Uterus (tissue), 4 donors: ENCODE measurements at places on chromosomes 7 and 10.

DNA sequence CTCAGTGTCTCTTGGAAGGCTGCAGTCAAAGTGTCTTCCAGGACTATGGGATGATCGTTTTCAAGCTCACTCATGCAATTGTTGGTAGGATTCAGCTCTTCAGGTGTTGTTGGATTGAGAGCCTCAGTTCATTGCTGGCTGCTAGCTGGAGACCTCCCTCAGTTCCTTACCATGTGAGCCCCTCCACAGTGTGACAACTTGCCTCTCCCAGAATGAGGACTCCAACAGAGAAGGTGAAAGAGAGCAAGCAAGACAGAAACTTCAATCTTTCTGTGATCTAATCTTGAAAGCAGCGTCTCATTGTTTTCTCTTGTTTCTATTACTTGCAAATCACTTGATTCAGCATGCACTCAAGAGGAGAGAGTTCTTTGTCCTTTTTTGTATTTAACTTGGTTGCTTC, 22.5 kb downstream of the MGAM start:
- no peak overlapping the region for H3K4me3 ChIP-seq
- H3K27ac ChIP-seq = no peak overlapping the region
- DNase-seq = no peak
- no peaks in the 10 kb centered on the region for H3K4me1 ChIP-seq
- H3K36me3 ChIP-seq = no peaks in the 10 kb centered on the region
- H3K27me3 ChIP-seq = no peaks in the 10 kb centered on the region

GRCh38 chr7:32765185-32765584, 126.4 kb downstream of the KBTBD2 start:
- H3K27ac ChIP-seq = no peak overlapping the region
- H3K4me1 ChIP-seq = no peaks in the 10 kb centered on the region
- no peak overlapping the region for H3K4me3 ChIP-seq
- no peaks in the 10 kb centered on the region for H3K27me3 ChIP-seq
- no peak for DNase-seq
- no peaks in the 10 kb centered on the region for H3K36me3 ChIP-seq

DNA sequence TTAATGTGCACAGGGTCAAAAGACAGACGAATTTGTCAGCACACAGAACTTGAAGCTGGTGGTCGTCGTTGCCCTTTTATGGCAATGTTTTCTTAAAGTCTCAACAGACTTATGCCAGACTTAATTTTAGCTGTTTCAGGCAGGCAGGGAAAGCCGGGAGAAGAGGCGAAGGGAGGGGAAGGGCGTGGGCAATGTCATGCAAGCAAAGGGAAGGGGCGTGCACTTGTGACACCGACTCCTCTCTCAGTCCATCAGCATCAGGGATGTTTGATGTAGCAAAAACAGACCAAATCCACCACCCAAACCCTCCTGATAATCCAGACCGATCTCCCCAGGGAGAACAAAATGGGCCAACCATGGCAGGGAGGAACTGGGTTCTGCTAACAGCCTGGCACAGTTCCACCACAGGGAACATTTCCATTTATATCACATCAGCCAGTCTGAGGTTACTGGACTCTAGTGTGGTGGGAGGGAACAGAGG, 118.1 kb upstream of the RHEB start:
- peak; percentile 44 for DNase-seq
- no peaks in the 10 kb centered on the region for H3K27me3 ChIP-seq
- H3K4me3 ChIP-seq = no peak overlapping the region
- no peaks in the 10 kb centered on the region for H3K36me3 ChIP-seq
- H3K27ac ChIP-seq = peak overlapping the region; percentile 69

DNA sequence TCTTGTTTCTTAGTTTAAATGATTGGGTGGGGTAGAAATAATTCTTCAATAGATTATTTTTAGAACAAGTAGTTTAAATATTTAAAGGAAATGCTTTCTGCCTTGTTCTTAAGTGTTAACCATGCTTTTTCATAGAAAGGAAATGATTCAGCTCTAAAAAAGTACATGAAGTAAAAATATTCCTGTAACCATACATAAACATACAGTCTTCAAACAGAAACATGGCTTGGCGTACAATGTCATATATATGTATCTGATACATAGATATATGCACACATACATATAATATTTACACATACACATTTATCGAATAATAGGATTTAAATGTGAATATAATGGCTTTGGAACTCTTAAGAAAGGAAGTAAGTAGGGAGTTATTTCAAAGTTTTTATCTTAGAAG, 84.4 kb downstream of the RUNDC3B start:
- no peak overlapping the region for H3K4me3 ChIP-seq
- H3K27ac ChIP-seq = no peak overlapping the region
- no peaks in the 10 kb centered on the region for H3K36me3 ChIP-seq

DNA sequence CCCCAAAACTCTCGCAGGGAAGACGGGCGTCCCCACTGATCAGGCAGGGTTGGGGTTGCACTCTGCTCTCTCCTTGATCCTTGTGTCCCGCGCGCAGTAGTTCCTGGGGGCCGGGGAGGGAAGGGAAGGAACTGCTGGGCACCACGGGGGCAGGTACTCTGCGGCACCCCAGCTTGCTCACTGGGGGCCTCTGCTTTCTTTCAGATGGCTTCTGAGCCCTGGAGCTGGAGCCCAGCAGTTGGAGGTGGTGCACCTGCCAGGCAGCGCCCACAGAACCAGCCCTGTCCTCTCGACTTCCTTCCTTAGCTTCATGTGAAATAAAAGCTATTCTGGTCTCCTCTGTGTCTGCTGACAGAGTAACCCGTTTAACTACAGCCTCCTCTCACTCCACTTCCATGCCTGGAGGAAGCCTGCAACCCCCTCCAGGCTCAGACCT, 12.2 kb downstream of the PLAC9 start:
- H3K27ac ChIP-seq = peak overlapping the region; percentile 10
- no peak overlapping the region for H3K4me3 ChIP-seq
- H3K36me3 ChIP-seq = no peaks in the 10 kb centered on the region
- no peaks in the 10 kb centered on the region for H3K27me3 ChIP-seq
- H3K4me1 ChIP-seq = peaks cover 5% of the 10 kb centered on the region
- no peak for DNase-seq

- H3K27ac ChIP-seq = peak overlapping the region; percentile 86
- H3K4me1 ChIP-seq = peaks cover 4% of the 10 kb centered on the region
- peak overlapping the region; percentile 82 for H3K4me3 ChIP-seq
- DNase-seq = no peak
These were observed 524 bp upstream of the PRXL2A start for GRCh38 chr10:80407812-80408241.

- no peak for DNase-seq
- no peaks in the 10 kb centered on the region for H3K4me1 ChIP-seq
- no peak overlapping the region for H3K4me3 ChIP-seq
- H3K27me3 ChIP-seq = no peaks in the 10 kb centered on the region
These were observed 151.8 kb downstream of the LRRC4 start for GRCh38 chr7:127879436-127879835.

DNA sequence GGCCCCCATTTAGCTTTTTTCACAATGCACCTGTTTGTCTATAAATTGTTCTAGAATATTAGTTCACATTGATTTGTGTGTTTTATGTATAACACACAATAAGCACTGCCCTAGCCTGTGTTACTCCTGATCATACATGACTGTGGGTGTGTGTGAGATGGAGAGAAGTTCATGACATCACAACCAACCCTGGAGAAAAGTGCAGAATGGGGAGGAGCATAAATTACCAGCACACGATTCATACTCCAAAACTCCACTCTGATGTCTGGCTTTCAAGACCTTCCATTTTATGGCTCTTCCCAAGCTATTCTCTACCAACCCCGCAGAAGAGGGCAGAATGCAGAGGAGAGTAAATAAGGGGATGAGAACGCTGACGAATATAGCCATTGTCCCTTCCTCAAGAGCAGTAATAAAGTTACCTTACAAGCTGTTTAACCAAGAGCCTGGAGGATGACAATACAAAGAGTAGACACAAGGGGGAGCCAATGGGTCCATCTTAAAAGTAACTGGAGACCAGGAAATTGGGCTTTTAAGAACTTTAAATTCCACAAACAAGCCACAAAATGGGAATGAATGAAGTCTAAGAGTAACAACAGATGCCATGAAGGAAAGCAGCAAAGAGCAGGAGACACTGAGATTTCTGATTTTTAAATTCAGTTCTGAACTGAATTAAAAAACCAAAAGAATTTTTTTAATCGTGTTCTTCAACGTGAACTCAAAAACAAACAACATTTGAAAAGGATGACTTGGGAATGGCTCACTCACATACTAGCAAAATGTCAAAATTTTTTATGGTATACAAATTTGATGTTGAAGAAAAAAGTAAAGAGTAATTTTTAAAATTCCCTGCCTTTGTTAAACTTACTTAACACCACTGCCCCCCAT, 159.6 kb downstream of the PARD3 start:
- H3K4me3 ChIP-seq = no peak overlapping the region
- H3K36me3 ChIP-seq = no peaks in the 10 kb centered on the region

GRCh38 chr7:40969641-40970040, 733.2 kb downstream of the INHBA start:
- H3K27me3 ChIP-seq = no peaks in the 10 kb centered on the region
- no peaks in the 10 kb centered on the region for H3K36me3 ChIP-seq
- H3K4me3 ChIP-seq = no peak overlapping the region
